Aorta (tissue), 5 donors: ENCODE measurements at places on chromosomes 7 and 10.

DNA sequence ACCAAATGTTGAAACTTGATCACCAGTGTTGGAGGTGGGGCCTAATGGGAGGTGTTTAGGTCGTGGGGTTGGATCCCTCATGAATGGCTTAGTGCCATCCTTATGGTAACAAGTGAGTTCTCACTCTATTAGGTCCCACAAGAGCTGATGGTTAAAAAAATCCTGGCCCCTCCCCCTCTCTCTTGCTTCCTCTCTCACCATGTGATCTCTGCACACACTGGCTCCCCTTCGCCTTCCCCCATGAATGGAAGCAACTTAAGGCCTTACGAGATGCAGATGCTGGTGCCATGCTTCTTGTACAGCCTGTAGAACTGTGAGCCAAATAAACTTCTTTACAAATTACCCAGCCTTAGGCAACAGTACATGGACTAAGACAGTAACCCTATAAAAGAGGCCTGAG is 62.7 kb downstream of the PPP1R3C start:
- DNase-seq: no peak

GRCh38 chr7:88480271-88480670 is 173.6 kb upstream of the STEAP4 start:
- no peak for DNase-seq

DNA sequence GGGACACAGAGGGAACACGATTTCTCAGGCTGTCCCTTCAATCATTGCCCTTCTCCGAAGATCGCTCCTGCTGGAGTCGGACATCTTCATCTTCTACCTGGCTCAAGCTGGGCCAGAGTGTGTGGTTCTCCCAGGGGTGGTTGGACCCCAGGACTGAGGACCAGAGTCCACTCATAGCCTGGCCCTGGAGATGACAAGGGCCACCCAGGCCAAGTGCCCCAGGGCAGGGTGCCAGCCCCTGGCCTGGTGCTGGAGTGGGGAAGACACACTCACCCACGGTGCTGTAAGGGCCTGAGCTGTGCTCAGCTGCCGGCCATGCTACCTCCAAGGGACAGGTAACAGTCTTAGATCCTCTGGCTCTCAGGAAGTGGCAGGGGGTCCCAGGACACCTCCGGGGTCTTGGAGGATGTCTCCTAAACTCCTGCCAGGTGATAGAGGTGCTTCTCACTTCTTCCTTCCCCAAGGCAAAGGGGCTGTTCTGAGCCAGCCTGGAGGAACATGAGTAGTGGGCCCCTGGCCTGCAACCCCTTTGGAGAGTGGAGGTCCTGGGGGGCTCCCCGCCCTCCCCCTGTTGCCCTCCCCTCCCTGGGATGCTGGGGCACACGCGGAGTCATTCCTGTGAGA is 23.3 kb downstream of the TBATA start:
- DNase-seq: no peak

- DNase-seq: no peak
These were observed 498.6 kb downstream of the SH2D4B start for GRCh38 chr10:81036257-81036656.

DNA sequence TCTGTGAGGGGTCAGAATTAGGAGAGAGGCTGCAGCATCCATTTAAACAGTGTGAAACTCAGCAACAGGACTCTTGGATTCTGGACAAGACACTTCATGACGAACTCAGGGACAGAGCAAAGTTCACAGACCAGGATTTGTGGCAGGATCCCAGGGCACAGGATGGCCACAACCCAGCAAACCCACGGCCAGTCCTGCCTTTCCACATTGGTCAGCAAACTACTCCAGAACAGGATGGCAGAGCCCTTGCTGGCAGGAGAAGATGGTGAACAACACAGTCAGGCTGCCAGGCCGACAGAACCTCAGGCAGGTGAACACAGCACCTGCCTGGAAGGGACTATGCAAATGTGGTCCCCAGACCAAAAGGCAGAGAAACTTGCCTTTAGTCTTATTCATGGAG is 34.4 kb downstream of the VSTM4 start:
- no peak for DNase-seq

- peak; percentile 47 for DNase-seq
These were observed 70.6 kb downstream of the FOXL3 start for GRCh38 chr7:360454-361100.

DNA sequence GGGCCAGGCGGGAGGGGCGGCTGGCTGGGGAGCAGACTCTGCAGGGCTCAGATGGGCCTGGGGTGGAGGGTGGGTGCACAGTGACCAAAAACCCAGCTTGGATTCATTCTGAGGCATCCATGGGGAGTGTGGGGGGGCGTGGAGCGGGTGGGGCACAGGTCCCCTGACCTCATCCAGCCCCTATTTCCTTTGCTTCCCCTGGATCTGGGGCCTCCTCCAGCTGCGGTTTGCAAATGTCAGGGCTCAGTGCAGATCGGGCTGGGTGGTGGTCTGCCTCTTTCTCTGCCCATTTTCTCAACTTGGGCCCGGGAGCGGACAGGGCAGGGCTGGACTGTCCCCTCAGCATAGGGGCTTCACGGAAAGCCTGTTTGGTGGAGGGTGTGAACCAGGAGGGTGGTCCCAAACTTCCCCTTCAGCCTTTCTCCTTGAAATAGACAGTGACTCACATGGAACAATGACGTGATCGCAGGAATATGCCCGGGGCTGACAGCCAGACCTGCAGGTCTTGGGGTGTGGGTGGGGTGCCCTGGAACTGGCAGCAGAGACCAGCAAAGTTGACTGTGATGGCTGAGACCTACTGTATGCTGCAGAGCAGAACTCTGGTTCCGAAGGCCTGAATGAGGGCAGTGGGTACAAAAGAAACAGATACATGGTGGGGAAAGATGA is 72.9 kb upstream of the PODXL start:
- DNase-seq: no peak

DNA sequence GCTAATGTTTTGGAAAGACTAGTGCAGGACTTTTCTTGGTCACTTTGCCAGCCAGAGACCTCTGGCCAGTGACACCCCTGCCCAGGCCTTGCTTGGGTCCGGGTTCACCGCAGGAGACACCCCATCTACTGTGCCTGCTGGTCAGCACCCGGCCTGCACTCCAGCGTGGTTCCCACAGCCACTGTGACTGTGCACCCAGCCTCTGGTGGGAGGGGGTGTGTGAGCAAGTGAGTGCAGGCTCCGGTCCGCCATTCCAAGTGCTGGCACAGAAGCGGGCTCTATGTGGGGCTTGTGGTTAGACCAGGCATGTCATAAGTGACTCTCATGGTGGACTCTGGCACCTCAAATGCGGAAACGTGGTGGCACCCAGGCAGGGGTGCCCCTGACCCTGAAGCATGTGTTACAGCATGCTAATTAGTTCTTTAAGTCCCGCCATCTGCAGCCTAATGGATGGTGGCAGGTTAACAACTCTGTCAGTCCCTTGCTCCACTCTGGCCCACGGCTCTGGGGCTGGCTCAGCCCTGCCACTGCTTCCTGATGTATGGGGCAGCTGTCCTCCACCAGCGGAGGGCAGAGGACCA is 311.9 kb upstream of the HGF start:
- DNase-seq: no peak

- DNase-seq: no peak
These were observed 22.3 kb downstream of the BRAF start for GRCh38 chr7:140902303-140902953.

- no peak for DNase-seq
These were observed 1.3 kb upstream of the RASSF4 start for GRCh38 chr10:44958196-44958897.

DNA sequence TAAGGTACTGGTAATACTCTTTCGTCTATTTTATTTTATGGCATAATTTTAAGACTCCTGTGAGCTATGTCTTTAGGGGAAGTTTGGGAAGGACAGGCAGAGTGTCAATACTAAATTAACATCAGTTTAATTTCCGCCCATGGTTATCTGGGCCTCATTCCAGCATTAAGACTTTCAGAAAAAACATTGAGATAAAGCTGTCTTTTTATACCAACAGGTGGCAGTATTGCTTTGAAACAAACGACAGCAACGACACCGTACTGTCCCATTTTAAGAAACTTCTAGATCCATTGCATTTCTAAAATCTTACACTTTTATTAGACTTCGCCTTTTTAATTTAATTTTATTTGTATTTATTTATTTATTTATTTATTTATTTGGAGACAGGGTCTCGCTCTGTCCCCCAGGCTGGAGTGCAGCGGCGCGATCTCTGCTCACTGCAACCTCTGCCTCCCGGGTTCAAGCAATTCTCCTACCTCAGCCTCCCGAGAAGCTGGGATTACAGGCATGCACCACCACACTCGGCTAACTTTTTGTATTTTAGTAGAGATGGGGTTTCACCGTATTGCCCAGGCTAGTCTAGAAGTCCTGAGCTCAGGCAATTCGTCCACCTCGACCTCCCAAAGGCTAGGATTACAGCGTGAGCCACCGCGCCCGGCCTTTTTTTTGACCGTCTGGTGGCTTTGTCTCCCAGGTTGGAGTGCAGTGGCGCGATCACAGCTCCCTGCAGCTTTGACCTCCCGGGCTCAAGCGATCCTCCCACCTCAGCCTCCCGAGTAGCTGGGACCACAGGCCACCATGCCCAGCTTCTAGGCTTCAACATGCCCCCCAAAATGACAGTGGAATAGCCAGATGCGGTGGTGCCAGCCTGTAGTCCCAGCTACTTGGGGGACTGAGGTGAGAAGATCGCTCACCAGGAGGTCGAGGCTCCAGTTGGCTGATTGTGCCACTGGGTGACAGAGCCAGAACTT is 78.7 kb upstream of the C1GALT1 start:
- DNase-seq: no peak
